CD14-positive monocyte (primary cell): ENCODE measurements at places on chromosomes 1 and 21.

GRCh38 chr1:54070171-54070837 is 16.9 kb downstream of the TCEANC2 start:
- DNase-seq = peak; percentile 66

- DNase-seq = no peak
Measured at GRCh38 chr1:206142011-206142410, 24.8 kb upstream of the AVPR1B start.

DNA sequence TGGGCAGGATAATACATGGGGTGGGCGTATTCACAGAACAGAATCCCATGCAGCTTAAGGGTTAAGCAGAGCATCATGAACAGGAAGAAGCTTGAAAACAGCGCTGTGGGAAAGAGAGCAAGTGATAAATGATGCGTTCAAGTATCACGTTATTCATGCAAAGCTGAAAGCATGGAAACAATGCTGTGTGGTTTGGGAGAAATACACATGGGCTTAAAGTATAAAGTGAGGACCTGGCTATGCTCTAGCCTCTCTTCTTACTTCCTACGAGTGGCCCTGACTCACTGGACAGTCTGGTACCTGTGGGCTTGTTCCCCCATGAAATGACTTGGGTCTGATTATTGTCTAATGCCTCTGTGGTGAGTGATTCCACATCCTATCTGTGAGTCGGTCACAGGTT is 25.7 kb downstream of the TMPRSS2 start:
- DNase-seq = no peak

DNA sequence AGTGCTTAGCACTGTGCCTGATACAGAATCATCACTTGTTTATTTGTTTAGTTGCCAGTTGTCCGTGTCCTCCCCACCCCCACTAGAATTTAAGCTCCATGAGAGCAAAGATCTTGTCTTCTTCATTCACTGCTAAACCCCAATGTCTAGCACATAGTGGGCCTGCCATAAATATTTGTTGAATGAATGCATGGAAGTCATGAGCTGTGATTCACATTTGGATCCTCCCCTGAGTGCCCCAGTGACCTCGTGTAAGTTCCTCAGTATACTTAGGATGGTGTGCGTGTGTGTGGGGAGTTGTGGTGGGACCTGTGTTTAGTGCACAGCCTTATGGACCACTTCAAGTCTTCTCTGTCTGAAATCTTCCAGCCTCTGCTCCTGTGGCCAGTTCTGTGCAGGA is 23.1 kb downstream of the IER5 start:
- DNase-seq = no peak

DNA sequence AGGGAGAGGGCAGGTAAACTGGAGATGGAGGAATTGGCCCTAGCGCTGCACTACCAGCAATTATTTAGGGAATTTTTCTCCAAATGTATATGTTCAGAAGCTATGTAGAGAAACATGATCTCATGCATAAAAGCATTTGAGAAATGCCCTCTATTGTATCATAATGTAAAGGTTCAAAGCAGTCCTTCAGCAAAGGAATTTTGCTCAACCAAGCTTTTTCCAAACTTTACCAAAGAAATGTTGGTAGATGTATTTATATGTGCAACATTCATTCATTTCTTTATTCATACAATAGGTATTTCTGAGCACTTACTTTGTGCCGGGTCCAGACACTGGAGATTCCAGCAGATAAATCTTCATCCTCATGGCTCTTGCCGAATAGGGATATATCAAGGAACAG is 64.4 kb downstream of the XCL1 start:
- DNase-seq = no peak

DNA sequence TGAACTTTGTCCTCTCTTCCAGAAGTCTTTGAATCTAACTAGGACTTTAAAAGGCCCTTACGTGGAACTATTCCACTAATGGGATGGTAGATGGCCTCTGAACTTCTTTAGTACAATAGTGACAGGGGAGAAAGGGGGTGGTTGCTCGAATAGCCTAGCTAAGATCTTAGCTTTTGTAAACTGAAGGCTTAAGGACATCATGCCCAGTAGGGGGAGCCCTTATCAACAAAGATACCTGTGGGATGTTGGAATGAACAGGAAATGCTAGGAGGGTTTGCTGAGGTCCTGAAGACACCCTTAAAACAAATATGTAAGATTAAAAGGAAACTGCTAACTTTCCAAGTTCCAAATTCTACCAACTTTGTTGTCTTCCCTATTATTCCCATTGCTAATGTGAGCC is 33.2 kb downstream of the NHLH2 start:
- DNase-seq = peak; percentile 63

DNA sequence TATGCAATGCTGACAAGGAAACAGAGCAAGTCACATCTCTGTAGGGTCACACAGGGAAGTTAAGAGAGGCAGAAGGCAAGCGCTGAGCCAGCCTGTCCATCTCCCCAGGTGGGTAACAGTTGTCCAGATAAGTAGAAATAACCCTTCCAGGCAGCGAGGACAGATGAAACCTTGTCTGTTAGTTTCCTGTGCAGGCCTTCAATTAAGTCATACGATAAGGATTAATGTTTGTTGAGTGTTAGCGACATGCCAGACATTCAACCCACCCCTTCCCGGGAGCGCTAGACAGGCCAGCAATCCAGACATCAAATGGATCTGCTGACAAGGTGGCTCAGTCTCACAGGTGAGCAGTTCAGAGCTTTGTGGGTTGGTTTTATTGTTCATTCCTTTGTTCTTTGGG is 221.5 kb upstream of the FMN2 start:
- DNase-seq = no peak

GRCh38 chr21:33025489-33026442 is at the start of gene OLIG2:
Gene OLIG2 (plus strand): TSS chr21:33025935. CDS start chr21:33026863, 928 bp downstream.
- DNase-seq = peak; percentile 63

GRCh38 chr21:34022627-34023335 is 50.6 kb upstream of the MRPS6 start:
- peak; percentile 81 for DNase-seq

DNA sequence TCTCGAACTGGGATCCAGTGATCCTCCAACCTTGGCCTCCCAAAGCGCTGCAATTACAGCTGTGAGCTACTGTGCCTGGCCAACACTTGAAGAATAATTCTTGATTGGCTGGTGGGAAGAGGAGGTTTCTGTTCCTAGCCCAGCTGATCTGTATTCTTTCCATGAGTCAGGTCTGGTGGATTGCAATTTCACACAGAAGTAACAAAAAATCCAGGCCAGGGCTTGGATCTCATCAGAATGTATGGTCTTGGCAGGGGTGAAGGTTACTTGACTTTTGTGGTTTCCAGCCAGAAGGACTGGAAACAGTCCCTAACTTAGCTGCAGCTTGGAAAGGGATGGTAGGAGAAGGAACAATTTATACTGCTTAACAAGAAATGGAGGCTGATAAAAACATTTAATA is 5.1 kb upstream of the HP1BP3 start:
- no peak for DNase-seq

DNA sequence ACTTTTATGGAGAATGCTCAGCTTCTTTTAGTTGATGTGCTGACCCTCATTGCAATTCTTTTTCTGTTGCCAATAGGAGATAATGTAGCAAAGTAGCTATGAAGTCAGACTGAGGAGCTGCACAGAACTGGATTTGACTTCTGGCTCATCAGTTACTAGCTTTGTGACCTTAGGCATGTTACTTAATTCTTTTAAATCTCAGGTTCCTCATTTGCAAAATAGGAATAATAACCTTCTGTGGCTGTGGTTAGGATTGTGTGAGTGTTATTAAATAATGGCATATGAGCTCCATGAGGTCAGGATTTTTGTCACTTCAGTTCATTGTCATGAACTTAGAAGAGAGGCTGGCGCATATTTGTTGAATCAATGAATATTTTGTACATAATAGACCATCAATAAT is 237.6 kb upstream of the SGIP1 start:
- DNase-seq = peak; percentile 54

- DNase-seq = no peak
Measured at GRCh38 chr1:16022393-16022792, 557 bp downstream of the CLCNKA start.

GRCh38 chr1:73604211-73604610 is 593.8 kb downstream of the LRRIQ3 start:
- no peak for DNase-seq

DNA sequence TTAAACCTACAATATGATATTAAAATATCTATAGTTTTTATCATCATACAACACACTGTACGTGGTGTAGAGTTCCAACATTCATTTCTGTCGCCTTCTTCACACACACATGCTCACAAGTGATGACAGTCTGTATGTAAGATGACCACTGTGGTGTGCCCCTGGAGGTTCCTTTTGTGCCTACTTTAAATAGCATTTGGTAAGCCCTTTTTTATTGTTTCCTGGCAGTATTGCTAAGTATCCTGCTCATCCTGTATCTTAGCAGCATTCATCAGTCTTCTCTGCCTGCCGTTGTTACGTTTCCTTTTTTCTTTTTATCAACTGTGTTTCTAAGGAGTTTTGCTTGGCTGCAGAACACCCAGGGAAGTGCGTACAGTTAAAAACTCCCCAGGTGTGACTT is 231.4 kb downstream of the CHRM3 start:
- DNase-seq = no peak

GRCh38 chr1:204196068-204196795 is at the start of gene KISS1:
Gene KISS1 (minus strand): TSS chr1:204196491. CDS start chr1:204192876, 3,615 bp downstream.
- DNase-seq = no peak

DNA sequence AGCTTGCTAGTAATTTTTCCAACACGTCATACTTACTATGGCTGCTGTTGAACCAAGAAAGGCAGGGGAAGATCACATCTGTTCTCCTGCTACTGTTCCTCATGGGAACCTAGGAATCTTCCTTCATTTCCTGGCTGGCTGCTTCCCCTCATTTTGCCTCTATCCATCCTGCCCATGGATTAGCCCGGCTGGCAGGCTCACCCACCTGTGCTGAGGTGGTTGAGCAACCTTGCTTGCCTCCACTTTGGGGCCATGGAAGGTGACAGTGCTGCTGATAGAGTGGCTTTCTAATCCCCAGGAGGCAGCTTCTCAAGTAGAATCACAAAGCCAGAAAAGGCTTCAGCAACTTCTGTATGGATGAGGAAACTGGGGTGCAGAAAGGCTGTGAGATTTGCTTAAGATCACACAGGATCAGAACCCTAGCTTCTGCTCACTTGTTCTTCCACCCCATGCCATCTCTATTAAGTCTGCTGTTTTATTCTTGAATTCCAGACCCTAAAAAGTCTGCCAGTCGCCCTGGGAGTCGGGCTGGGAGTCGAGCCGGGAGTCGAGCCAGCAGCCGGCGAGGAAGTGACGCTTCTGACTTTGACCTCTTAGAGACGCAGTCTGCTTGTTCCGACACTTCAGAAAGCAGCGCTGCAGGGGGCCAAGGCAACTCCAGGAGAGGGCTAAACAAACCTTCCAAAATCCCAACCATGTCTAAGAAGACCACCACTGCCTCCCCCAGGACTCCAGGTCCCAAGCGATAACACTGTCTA is 6.2 kb upstream of the BMP8A start:
- no peak for DNase-seq

GRCh38 chr1:38005195-38006007 is at the start of gene FHL3:
Gene FHL3 (minus strand): TSS chr1:38005514. CDS start chr1:37999412, 6,102 bp downstream.
- no peak for DNase-seq

- no peak for DNase-seq
Measured at GRCh38 chr1:77639557-77640069, 42.8 kb downstream of the ZZZ3 start.

DNA sequence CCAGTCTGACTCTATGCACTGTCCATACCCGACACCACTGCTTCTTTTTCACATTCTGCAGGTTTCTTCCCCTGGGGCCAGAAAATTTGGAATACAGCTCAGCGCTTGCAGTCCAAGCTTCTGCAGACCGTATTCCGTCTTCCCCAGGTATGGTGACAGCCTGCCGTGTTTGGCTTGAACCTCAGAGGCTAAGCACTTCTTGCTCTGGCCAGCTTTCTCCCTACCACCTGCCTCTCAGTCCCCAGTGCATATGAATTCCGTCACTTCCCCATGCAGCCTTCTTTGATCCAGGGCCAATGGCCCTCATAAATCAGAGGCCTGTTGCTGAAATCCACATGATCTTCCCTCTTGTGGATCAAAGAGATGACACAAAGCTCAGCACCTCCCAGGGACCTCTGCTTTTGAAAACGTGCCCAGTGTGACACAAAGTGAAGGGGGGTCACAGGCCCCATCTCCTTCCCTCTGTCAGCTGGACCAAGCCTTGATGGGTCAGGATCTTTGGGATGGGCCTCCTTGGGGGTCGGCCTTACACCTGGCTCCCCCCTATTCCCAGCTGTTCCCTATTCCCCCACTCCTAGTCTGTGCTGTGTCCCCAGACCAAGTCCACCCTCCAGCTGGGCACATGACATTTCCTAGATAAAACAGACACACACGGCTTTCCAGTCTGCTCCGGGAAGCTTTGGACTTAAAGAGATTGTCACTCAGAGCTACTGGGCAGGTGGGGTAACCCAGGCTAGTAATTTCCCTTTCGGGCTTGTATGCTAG is 66.6 kb downstream of the HMGB4 start:
- no peak for DNase-seq

DNA sequence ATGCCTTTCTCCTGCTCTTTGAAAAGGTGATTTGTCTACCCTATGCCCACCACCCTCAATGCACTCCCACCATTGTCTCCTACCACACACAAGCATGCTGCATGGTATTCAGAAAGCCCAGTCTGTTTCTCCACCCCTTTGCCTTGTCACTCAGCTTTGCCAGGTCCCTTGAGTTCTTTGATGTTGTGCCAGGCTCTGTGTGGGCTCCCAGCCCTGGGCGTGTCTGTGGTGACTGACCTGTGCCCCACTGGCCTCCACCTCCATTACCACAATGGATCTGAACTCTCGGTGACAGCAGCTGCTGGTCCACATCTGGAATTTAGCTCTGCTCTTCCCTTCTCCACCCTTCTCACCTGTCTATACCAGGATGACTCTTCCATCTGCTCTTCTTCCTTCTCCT is 34.9 kb downstream of the ATP2B4 start:
- DNase-seq = no peak

GRCh38 chr1:90344963-90345730 is 350.2 kb downstream of the ZNF326 start:
- DNase-seq = no peak

- no peak for DNase-seq
Measured at GRCh38 chr1:227749916-227750710, 14.9 kb downstream of the SNAP47 start.

DNA sequence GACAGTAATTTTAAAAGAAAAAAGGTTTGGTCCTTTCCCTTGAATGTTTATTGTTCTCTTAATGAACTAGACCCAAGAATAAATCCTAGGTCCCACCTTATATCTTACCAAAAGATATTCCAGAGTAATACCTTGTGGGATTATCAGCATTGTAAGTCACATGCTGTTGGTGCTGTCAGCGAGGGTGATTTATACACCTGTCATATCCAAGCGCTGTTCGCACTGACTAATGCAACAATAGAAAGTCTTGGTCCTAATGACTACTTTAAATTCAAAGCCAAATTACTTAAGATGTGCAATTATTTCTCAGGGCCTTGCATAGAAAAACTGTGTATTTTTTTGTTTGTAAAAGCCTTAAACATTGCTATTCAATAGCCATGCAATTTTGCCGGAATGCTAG is 6.9 kb downstream of the GPR88 start:
- DNase-seq = no peak

GRCh38 chr1:63435161-63435560 is 67.7 kb downstream of the ALG6 start:
- DNase-seq = no peak
